CD8-positive, alpha-beta memory T cell (primary cell): ENCODE measurements at places on chromosomes 3 and 15.

- no peak for DNase-seq
Measured at GRCh38 chr3:146715170-146715569, 110.0 kb upstream of the PLSCR5 start.

DNA sequence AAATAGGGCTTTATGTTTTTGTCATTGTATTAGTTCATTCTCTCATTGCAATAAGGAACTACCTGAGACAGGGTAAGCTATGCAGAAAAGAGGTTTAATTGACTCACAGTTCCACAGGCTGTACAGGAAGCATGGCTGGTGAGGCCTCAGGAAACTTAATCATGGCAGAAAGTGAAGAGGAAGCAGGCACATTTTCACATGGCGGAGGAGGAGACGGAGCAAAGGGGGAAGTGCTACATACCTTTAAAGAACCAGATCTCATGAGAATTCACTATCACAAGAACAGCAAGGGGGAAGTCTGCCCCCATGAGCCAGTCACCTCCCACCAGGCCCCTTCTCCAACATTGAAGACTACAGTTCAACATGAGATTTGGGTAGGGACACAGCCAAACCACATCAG lies 25.6 kb downstream of the CEP63 start:
- DNase-seq = no peak

- DNase-seq = no peak
Measured at GRCh38 chr3:67946436-67946835, 292.0 kb upstream of the SUCLG2 start.

DNA sequence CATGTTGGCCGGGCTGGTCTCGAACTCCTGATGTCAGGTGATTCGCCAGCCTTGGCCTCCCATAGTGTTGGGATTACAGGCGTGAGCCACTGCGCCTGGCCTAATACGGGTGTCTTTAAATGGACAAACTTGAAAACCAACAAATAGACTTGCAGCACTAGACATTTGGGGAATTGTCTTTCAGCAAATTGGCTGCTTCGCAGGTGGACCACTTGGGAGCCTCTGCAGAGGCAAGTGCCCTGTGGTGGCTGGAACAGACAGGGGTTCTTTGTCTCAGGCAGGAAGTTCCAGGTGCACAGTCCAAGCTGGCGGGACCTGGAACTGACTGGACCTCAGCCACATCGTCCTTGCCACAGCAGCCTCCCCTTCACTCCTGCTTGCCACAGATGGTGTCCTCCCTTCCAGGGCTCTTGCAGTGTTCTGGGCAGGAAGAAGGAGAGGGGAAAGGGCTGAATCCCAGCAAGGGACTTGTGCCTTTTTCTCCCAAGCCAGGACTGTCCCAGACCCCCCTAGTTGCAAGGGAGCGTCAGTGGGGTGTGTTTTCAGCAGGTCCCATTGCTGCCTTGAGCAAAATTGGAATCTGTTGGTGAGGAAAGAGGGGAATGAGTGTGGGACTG lies 94.3 kb downstream of the TBC1D2B start:
- DNase-seq = no peak

DNA sequence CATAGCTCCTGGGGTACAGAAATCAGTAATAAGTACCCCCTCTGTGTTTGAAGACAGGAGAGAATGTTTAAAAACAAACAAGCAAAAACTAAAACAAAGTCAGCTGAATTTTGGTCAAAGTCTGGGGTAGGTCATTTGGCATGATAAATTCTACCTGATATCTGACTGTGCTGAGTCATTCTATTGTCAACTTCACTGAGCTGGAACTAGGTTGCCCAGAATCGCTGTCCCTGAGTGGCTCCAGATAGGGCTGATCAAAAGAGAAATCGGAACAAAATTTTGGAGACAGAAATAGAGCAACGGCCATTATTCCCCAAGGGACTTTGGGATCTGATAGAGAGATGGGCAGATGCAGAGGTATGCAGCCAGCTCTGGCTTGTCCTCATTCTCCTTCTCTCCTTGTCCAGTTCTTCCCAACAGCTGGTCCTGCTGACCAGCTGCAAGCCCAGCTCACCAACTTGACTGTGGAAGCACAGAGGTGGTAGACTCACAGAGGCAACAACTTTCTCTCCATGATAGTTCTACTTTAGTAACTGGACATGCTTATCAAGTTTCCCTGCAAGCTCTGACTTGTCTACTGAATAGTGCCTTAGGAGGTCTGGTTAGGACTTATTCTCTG lies 57.3 kb upstream of the MYRIP start:
- no peak for DNase-seq

DNA sequence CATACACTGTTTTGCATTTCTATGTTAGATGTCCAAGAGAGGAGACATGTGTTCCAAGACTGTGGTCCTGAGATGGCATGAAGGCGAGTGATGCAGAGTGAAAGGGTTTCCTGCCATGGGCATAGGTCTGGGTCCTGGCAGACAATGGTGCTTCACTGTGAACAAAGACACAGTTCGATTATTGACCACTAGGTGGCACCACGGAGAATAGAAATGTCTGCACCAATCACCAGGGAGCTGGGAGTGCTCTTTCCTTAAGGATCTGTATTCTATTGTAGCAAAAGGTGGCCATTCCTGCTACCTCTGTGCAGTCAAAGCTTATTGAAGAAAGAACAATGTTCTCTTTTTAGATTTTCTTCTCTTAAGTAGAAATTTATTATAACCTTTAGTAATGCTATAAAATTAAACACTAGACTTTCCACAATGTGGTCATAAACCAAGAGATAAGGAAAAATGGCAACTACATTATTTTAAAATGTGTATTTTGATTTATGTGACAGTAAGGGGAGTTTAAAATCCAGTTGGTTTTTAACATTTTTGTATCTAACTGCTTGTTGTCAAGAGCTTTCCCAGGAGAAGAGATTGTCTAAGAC lies 88.7 kb downstream of the GABRG3 start:
- DNase-seq = no peak

DNA sequence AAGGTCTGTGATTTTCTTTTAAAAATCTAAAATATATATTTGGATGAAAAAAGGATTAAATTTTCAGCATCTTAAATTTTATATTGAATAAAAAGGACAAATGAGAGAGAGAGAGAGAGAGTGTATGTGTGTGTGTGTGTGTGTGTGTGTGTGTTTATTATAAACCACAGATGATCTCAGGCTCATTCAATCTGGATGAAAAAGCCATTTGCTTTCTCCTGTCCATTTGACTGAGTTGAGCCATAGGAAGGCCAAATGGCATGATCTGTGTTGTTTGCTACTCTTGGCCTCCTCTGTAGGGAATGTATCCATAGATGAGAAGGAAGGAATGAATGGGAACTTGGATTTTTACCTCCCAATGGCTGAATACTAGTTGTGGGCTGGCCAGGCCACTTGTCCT lies 92.5 kb upstream of the MEX3B start:
- DNase-seq = no peak

- DNase-seq = no peak
Measured at GRCh38 chr15:36557364-36557763, 22.1 kb upstream of the CDIN1 start.

- DNase-seq = no peak
Measured at GRCh38 chr15:66863390-66864085, 161.5 kb downstream of the SMAD6 start.

GRCh38 chr15:70535071-70535954 lies 228.0 kb downstream of the UACA start:
- DNase-seq = peak; percentile 77

GRCh38 chr15:51770902-51771301 lies 19.5 kb downstream of the TMOD2 start:
- DNase-seq = no peak

DNA sequence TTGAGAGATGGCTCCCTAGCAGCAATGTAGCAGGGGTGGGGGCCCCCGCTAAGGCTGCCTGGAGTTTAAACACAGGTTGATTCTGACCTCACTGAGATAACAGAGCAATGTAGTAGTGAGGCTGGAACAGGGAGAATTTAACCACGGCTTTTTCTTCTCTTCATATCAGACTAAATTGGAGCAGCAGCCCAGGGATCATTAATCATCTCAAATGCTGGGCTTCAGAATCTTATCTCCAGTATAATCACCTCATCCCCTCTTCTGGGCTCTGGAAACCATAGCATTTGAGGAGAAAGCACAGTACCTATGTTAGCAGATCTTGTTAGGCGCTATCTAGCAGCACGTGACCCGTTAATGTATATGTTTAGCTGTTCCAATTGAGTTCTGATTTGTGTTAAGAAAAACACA lies 25.4 kb upstream of the DET1 start:
- DNase-seq = no peak

GRCh38 chr3:72185549-72186399 lies 400.8 kb upstream of the PROK2 start:
- no peak for DNase-seq

DNA sequence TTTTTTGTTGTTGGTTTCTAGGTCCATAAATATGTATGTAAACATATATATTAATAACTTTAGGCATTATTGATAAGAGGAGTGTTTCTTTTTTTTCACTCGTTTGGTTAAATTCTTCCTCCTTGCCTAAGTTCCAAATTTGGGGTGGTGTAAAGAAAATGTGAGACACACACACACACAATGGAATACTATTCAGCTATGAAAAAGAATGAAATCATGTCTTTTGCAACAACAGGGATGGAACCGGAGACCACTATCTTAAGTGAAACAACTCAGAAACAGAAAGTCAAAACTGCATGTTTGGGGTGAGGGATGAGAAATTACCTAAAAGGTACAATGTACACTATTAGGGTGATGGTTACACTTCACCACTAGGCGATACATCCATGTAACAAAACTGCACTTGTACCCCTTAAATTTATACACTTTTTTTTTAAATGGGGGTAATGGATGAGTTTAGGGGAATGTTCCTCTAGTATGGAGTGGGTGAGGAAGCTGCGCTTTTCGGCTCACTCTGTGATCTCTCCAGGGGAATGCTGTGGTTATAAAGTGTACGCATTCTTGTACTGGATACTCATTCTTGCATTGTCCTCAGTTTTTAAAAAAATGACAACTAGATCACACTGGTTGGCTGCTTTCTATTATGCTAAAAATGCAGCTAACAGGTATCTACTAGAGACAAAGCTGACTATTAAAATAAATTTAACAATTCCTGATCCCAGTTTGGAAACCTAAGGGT lies 50.8 kb upstream of the PPARG start:
- DNase-seq = no peak

DNA sequence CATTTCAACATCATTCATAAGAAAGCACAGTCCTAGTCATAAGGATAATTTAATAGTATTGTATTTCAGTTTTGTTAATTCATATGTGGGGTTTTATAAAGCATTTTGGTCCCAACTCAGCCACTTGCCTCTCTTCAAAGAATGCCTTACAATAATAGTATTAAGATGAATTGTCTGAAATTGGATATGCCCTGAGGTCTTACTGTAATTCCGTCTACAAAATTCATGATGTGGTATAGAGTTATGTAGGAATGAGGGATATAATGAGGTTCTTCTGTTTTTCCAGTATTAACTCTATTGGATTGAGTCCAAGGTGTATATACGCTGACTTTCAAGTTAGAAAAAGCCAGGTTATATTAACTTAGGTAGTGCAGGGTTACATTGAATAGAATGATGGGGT lies 177.0 kb downstream of the GOLIM4 start:
- DNase-seq = no peak

DNA sequence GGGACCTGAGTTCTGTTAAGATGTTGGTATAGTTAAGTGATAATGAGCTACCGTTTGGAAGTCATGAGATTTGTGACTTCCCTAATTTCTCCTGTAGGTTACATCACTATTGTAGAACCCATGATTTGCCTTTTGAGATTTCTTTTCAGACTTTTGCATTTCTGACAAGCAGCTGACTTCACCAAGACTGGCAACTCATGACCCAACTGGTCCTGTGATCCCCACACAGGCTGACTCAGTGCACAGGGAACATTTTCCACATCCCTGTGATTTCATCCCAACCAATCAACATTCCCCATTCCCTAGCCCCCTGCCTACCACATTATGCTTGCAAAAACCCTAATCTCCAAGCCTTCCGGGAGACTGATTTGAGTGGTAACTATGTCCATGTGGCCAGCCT lies 242.1 kb upstream of the PDZRN3 start:
- no peak for DNase-seq

- no peak for DNase-seq
Measured at GRCh38 chr15:89457086-89457485, 39.3 kb downstream of the RHCG start.

DNA sequence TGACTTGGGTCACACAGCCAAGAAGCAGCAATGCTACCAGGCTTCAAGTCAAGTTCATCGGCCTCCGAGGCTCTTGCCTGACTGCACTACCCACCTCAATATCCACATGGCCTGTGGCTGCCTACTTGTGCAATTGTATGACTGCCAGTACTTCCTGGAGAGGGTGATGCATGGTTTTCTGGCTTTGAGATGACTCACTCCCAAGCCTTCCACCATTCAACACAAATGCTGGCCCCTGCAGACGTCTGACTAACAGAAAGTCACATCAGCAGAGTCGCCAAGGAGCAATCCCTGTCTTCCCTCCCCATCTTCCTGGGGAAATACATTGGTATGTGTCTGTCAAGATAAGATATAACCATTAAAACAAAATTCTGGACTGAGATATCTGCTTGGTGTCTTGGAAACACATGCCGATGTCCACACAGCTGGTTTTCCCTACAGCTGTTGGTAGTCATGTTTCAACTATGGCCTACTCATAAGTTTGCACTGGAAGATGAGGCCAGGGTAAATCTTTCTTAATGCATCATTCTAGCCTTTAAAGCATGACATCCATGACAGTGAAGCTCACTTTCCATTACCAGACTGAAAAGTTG lies 79.6 kb upstream of the SPATA12 start:
- no peak for DNase-seq

DNA sequence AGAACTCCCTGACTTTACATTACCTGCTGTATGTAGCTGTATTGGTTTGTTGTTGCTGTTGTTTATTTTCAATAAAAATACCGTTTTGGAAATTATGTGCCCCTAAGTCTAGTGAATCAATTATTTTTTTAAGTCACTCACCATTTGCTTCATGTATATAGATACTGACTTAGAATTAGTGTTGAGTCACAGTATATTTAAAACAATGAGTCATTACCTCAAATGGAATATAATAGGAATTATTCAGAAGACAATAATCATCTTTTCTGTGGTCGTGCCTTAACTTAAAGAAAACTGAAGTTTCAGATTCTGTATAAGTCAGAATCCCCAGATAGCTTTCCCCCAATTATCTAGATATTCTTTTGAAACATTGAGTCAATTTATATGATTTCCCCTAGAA lies 21.0 kb upstream of the ALDH1A2 start:
- DNase-seq = no peak

GRCh38 chr15:81723701-81724100 lies 322.1 kb downstream of the MEX3B start:
- no peak for DNase-seq

GRCh38 chr15:95659656-95660055 lies 670.8 kb upstream of the NR2F2 start:
- DNase-seq = no peak

- DNase-seq = no peak
Measured at GRCh38 chr3:181695661-181696491, 15.8 kb upstream of the SOX2 start.

GRCh38 chr3:45130476-45130875 lies 15.7 kb downstream of the CDCP1 start:
- no peak for DNase-seq

DNA sequence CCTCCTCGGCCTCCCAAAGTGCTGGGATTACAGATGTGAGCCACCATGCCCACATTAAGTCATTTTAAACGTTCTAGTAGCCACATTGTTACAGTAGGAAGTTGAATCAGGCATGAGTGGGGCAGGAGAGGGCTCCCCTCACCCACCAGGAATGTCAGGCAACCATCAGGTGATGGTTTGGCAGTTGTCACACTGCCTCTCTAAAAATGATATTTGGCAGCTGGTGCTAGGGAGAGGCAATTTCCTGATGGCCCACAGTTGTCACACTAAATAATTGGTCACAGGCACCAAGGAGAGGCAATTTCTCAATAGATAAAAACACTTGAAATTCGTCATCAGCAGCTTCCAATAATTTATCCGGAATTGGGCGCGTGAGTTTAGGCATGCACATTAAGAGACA lies 79.2 kb upstream of the ABHD2 start:
- DNase-seq = no peak
